ENCODE measurements at places on chromosomes 12 and 14. TPM values are rescaled to one million over a fixed set of nuclear protein-coding genes. Genes with fewer than 3 reads are reported as not detected.
A peak's percentile ranks its signal among the peaks of the same experiment; 100 is the strongest.

Gene TMEM253
- total RNA-seq = not detected

Gene MEG3
- not detected for total RNA-seq

Gene GRIP1
- 0.44 TPM for total RNA-seq

Gene GAS2L3
- total RNA-seq = 9.3 TPM

Gene FAM181A
- total RNA-seq = not detected

Gene KLRK1
- 18.9 TPM for total RNA-seq

DNA sequence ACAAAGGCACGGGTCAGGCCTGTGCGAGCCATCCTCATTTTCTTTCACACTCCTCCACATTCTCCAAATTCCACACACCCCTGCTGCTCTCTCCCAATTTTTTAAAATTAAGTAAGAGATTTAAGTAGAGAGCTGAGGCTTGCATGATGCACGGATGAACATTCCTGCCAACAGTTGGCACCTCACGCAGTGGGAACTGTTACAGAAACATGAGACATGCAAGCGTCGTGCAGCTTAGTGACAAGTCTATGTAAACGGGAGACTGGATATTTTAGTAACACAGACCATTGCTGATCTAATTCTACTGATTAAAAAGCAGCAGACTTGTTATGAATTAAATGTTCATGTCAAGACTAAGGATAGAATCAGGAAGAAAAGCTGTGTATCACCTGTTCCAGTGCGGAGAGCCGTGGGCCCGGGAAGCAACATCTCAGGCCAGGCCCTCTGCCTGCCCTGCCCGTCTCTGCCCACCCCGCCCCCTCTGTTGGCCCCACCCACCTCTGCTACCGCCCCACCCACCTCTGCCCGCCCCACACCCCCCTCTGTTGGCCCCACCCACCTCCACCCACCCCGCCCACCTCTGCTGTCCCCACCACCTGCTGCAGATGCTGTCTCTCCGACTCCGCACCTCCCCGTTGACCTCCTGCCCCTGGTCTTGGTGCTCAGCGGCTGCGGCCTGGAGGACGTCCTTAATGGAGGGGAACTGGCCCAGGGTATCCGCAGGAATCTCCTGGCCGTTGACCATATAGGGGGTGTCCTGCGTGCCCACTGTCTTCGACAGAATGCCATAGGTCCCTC lies 21.2 kb downstream of the GOLGA3 start:
- H3K27ac ChIP-seq = no peak overlapping the region
- H3K36me3 ChIP-seq = peaks cover 24% of the 10 kb centered on the region
- no peaks in the 10 kb centered on the region for H3K27me3 ChIP-seq
- H3K4me3 ChIP-seq = no peak overlapping the region
- no peak for DNase-seq

DNA sequence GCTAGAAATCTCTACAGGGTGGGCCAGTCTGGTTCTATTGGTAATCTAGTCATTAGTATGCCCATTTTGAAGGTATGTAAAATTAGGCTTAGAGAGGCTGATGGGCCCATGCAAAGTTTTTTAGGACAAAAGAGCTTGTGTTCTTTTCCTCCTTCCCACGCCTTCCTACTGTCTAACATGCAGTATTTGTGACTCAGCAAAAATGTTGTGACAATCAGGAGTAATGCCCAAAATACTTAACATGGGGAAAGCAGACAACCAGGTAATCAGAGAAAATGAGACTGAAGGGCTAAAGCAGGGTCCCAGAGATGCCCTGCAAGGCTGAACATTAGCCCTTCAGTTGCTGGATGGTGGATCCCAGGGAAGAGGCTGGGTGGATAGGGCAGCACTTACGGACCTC lies 437.9 kb downstream of the BCL11B start:
- H3K4me1 ChIP-seq = no peaks in the 10 kb centered on the region
- DNase-seq = no peak
- H3K36me3 ChIP-seq = no peaks in the 10 kb centered on the region
- no peak overlapping the region for H3K4me3 ChIP-seq

GRCh38 chr14:54818201-54819133 lies 84.2 kb downstream of the GCH1 start:
- no peaks in the 10 kb centered on the region for H3K4me1 ChIP-seq
- no peak for DNase-seq
- no peaks in the 10 kb centered on the region for H3K36me3 ChIP-seq
- H3K4me3 ChIP-seq = no peak overlapping the region

DNA sequence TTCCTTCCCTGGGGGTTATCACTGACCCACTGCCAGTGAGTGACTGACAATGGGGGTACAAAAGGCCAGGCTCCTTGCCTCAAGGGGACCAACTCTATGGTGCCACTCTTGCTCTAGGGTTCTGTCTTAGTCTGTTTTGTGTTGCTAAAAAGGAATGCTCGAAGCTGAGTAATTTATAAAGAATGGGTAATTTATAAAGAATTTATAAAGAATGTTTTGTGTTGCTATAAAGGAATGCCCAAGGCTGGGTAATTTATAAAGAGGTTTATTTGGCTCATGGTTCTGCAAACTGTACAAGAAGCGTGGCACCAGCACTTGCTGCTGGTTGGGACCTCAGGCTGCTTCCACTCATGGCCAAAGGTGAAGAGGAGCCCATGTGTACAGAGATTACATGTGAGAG lies 15.8 kb upstream of the RASSF8 start:
- no peak overlapping the region for H3K4me3 ChIP-seq
- no peak overlapping the region for H3K27ac ChIP-seq
- DNase-seq = no peak
- no peaks in the 10 kb centered on the region for H3K36me3 ChIP-seq

DNA sequence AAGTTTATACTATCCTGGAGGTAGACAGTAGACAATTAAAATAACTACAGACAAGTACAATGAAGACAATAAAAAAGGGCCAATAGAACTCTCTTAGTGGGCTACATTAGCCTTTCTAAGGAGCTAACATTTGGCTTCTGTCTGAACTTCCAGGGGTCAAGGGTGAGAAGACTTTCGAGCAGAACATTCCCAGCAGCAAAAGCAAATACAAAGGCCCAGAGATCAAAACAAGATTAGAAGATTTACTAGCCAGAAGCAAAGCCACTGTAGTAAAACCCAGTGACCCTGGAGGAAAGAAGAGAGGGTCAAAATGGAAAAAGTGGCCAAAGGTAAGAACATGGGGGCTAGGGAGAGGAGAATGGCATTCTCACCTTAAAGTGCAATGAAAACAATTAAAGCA lies 63.2 kb downstream of the ATP2B1 start:
- H3K4me3 ChIP-seq = no peak overlapping the region
- DNase-seq = no peak
- H3K27ac ChIP-seq = peak overlapping the region; percentile 39
- H3K4me1 ChIP-seq = no peaks in the 10 kb centered on the region
- peaks cover 7% of the 10 kb centered on the region for H3K36me3 ChIP-seq

GRCh38 chr12:108507971-108508642 lies 7.0 kb upstream of the FICD start:
- peaks cover 23% of the 10 kb centered on the region for H3K4me1 ChIP-seq
- DNase-seq = peak; percentile 56
- no peak overlapping the region for H3K27ac ChIP-seq
- H3K4me3 ChIP-seq = no peak overlapping the region
- H3K27me3 ChIP-seq = peaks cover 30% of the 10 kb centered on the region

DNA sequence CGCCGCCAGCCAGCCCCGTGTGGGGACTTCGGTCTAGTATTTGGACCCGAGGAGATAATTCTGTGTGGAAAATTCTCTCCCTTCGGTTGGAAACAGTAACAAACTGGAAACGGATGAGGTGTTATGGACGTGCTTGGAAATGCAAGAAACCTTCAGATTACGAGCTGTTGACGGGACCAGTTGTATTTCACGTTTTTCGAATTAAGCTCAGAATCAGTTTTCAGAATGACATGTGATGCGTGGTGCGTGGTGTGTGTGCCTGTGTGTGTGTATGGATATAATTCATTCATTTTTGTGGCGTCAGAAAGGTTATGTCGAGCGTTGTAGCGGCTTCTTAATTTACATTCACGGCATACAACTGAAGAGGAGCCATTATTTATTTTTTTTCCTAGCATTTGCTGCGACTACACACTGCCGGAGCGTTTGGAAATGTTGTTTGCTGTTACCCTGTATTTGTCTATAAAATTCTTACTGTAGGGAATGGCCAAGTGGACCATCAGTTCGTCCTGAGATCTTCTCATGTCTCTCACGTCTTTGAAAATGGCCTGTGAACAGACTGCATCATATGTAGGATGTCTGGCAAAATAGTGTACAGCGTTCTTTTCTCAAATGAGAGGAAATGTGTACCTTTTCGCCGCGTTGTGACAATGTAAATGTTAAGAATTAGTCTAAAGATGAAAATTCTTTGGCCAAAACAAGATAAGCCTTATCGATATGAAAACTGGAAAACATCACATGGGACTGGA lies 1.3 kb downstream of the TRAF3 start:
- H3K27me3 ChIP-seq = no peaks in the 10 kb centered on the region
- H3K36me3 ChIP-seq = peaks cover 30% of the 10 kb centered on the region
- H3K4me1 ChIP-seq = peaks cover 77% of the 10 kb centered on the region
